ENCODE measurements at places on chromosomes 13 and 19. TPM values are rescaled to one million over a fixed set of nuclear protein-coding genes. Genes with fewer than 3 reads are reported as not detected.

- no peak overlapping the region for H3K27ac ChIP-seq
- no peak for DNase-seq
- H3K4me3 ChIP-seq: no peak overlapping the region
- no peaks in the 10 kb centered on the region for H3K4me1 ChIP-seq
- H3K27me3 ChIP-seq: no peaks in the 10 kb centered on the region
Measured at GRCh38 chr13:113080901-113081521, 24.6 kb upstream of the F7 start.

PROSER1 gene
- total RNA-seq: 66.0 TPM

GRCh38 chr13:44117351-44117750 lies 237.6 kb downstream of the LACC1 start:
- H3K36me3 ChIP-seq: no peaks in the 10 kb centered on the region
- DNase-seq: no peak
- peak overlapping the region; percentile 13 for H3K4me3 ChIP-seq

ANGPTL4 gene
- total RNA-seq: 1.8 TPM

DNA sequence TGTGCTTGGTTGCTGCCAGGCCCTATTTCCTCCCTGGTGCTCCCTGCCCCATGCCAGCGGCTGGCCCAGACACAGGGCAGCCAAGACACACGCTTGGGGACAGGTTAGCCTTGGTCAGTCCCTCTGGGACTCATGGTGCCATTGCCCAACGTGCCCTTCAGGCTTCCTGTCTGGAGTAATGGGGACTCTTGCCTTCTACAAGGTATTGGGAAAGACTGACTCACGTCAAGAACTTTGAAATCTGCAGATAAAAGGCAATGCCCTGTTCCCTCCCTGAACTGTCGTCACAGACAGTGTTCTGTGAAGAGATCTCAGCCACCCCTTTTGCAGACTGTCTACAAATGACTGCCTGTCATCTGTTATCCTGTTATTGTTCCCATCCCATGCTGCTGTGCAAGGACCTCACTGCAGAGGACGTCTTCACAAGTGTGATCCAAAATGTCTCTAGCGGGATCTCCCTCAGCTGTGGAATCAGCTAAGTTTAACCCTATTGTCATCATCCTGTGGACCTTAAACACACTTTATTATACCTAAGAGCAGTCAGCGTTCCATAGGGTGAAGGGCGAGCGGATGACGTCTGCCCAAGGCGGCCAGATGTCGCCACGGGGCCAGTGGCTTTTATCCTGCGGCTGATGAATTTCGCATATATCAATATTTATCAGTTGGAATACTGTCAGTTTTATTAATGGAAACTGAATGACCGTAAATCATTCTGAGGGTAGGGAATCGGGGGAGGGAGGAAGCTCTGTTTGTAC lies 59.0 kb downstream of the GSX1 start:
- H3K4me3 ChIP-seq: no peak overlapping the region
- no peak overlapping the region for H3K27ac ChIP-seq
- H3K27me3 ChIP-seq: peaks cover 25% of the 10 kb centered on the region

ZNF549 gene
- 7.3 TPM for total RNA-seq

GRCh38 chr19:51025401-51025800 lies 1.0 kb downstream of the KLK11 start:
- no peak for DNase-seq
- H3K36me3 ChIP-seq: no peaks in the 10 kb centered on the region
- H3K27me3 ChIP-seq: peaks cover 24% of the 10 kb centered on the region
- no peak overlapping the region for H3K4me3 ChIP-seq

DNA sequence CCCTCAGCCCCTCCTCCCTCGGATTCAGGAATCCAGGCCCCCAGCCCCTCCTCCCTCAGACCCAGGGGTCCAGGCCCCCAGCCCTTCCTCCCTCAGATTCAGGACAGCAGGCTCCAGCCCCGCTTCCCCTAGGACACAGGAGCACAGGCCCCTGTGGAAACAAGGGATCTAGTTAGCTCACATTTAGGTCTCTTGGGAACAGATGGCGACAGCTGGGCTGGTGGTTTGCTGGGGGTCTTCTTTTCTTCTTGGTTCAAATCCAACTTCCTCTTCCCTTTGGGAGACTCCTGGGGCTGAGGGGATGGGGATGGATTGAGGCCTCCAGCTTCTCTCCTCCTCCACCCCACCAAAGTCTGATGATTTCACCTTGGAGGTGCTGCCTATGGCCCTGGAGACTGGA lies 19.6 kb downstream of the ZNF575 start:
- H3K27me3 ChIP-seq: no peaks in the 10 kb centered on the region
- H3K27ac ChIP-seq: no peak overlapping the region
- peaks cover 6% of the 10 kb centered on the region for H3K36me3 ChIP-seq
- DNase-seq: peak; percentile 3

SULT2B1 gene
- total RNA-seq: not detected

DNA sequence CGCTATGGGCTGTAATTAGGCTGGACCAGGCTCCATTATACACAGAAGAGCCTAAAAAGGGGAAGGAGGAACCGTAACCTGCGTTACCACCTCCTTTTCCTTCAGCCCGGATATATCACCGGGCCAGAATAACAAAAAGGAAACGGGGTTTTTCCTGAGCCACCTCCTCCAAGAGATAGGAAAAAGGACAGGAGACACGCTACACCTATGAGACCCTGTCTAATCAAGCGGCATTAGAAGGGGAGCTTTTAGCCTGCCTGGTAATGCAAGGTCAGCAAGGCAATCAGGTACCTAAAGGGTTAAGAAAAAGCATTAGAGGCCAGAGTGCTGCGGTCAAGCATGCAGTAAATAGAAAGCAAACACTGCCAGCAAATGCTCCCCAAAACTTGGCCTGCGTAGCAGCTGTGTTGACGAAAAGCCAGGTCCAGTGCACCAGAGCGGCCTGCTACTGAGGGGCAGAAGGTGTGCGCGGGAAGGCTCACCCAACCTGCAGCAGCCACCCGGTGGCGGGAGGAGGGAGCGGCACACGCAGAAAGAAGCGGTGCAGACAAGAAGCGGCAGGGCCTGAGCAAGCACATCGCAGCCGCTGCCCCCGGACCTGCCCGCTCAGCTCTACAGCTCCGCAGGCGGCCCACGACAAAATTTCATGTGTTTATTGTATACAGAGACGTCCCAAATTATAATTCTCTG lies 1466.1 kb downstream of the UQCRFS1 start:
- DNase-seq: no peak
- H3K27ac ChIP-seq: no peak overlapping the region
- H3K4me3 ChIP-seq: no peak overlapping the region
- peaks cover 3% of the 10 kb centered on the region for H3K4me1 ChIP-seq
- H3K36me3 ChIP-seq: peaks cover 24% of the 10 kb centered on the region

MEDAG gene
- not detected for total RNA-seq

DNA sequence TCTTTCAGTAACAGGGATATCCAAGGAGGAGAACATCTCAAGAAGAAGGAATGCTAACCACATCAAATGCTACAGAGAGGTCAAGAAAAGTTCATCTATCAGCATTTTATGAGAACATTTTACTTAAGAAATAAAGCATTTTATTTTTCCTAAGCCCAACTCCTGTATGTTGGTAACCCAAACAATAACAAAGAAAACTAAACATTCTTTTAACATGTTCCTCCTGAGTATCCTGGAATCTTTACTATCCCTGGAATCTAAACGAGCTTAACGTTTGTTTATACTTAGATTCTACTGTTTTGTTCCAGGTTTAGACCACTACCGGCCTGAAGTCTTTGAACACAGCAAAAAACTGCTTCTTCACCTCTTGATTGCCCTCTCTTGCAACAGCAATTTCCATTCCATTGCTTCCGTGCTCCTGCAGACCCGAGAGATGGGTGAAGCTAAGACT lies 89.7 kb downstream of the ZAR1L start:
- no peaks in the 10 kb centered on the region for H3K4me1 ChIP-seq
- DNase-seq: no peak
- H3K4me3 ChIP-seq: no peak overlapping the region

RDH8 gene
- total RNA-seq: not detected

DNA sequence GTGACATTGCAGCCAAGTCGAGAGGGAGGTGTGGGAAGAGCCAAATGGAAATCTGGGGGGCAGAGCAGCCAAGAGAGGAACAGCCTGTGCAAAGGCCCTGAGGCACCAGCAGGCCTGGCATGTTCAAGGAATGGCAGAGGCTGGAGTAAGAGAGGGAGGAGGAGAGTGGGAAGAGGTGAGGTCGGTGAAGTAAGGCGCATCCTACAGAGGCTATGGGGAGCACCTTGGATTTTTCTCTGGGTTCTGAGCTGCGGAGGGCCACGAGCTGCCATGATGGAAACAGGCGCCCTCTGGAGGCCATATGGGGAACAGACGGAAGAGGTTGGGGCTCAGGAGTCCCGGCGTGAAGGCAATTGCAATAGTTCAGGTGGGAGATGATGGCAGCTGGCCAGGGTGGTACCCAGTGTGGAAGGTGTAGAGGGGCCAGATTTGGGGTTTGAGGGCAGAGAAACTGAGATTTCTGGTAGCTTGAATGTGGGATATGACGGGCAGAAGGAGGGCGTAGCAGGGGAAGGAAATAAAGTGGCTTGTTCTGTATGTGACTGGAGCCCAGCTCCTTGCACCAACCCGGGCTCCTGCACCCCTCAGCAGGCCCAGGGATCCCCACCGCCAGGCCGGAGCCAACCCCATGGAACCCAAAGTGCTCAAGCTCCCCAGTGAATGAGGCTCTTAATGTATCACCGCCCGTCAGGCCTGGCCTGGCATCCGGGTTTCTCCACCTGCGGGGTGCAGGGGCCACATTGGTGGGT lies 20.5 kb upstream of the STRN4 start:
- H3K27ac ChIP-seq: no peak overlapping the region
- H3K27me3 ChIP-seq: no peaks in the 10 kb centered on the region
- peaks cover 6% of the 10 kb centered on the region for H3K4me1 ChIP-seq
- H3K4me3 ChIP-seq: no peak overlapping the region

- peaks cover 5% of the 10 kb centered on the region for H3K36me3 ChIP-seq
- no peaks in the 10 kb centered on the region for H3K27me3 ChIP-seq
- no peak for DNase-seq
- peaks cover 20% of the 10 kb centered on the region for H3K4me1 ChIP-seq
- H3K27ac ChIP-seq: no peak overlapping the region
- H3K4me3 ChIP-seq: no peak overlapping the region
Measured at GRCh38 chr13:97384371-97384770, 49.6 kb upstream of the RAP2A start.

DNA sequence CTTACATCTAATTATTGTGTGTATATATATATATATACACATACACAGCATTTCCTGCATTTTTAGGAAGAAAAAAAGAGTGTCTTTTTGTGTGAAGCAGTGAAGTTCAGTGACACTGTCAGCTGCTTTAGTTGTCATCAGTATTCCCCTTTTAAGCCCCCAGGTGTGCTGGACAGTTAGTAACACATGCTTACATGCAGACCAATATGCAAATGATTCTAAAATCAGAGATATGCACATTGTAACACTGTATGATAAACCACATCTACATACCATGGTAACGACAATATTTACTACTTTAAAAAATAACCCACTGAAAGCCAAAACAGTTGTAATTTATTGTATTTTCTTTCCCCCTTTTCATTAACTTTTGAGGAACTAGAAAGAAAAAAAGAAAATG lies 16.8 kb downstream of the LHFPL6 start:
- H3K27ac ChIP-seq: no peak overlapping the region
- peaks cover 19% of the 10 kb centered on the region for H3K27me3 ChIP-seq
- no peak for DNase-seq
- no peaks in the 10 kb centered on the region for H3K4me1 ChIP-seq

GRCh38 chr19:13633109-13633508 lies 126.8 kb upstream of the CACNA1A start:
- no peaks in the 10 kb centered on the region for H3K36me3 ChIP-seq
- H3K27me3 ChIP-seq: peaks cover 12% of the 10 kb centered on the region
- H3K27ac ChIP-seq: no peak overlapping the region
- no peak overlapping the region for H3K4me3 ChIP-seq
- H3K4me1 ChIP-seq: no peaks in the 10 kb centered on the region

SIGLEC10 gene
- 1.5 TPM for total RNA-seq

GRCh38 chr19:41334793-41335192 lies 18.9 kb downstream of the TGFB1 start:
- H3K36me3 ChIP-seq: peaks cover 24% of the 10 kb centered on the region
- peaks cover 35% of the 10 kb centered on the region for H3K4me1 ChIP-seq

LYPD3 gene
- not detected for total RNA-seq

FFAR1 gene
- total RNA-seq: 0.36 TPM

SYCN gene
- not detected for total RNA-seq

NLRP7 gene
- total RNA-seq: 1.1 TPM

Measured in natural killer cell treated with Interleukin-12 subunit alpha and Interleukin-12 subunit beta and Interleukin-15 and Interleukin-18, amount 100 ng/mL, for 72 hours (primary cell).